ENCODE measurements at places on chromosomes 12 and 14.

- DNase-seq: no peak
These were observed 87.0 kb downstream of the ERC1 start for GRCh38 chr12:1078002-1078401.

DNA sequence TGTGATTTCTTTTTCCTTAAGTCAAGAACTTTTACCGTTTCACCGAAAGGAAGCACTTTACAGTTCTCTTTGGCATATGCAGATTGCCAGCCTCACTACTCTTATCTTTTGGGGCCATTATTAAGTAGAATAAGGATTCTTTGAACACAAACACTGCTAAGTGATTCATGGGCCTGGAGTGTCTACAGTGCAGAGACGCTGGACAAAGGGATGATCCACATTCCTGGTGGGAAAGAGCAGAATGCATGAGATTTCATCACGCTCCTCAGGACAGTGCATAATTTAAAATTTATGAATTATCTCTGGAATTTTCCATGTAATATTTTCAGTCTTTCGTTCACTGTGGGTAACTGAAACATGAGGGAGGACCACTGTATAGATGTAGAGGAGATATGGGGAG, 90.2 kb downstream of the TTLL5 start:
- DNase-seq: no peak

GRCh38 chr12:89179245-89179644, 173.1 kb downstream of the DUSP6 start:
- DNase-seq: no peak

- DNase-seq: no peak
These were observed 189.0 kb downstream of the FOXA1 start for GRCh38 chr14:37406095-37406494.

- DNase-seq: no peak
These were observed 479.0 kb upstream of the SYT1 start for GRCh38 chr12:78385541-78385940.

Measured in activated CD4-positive, alpha-beta T cell treated with anti-CD3 and anti-CD28 coated beads, Interleukin-2, Interleukin-4, amounts not matched to agents 100 ng/mL and 50 ng/mL, durations not matched to agents 16 hours and 8 hours (primary cell).